Posterior vena cava (tissue), 2 donors: ENCODE measurements at places on chromosomes 7 and 10. TPM values are rescaled to one million over a fixed set of nuclear protein-coding genes. Genes with fewer than 3 reads are reported as not detected.

GRCh38 chr10:114002422-114002821, 41.2 kb upstream of the ADRB1 start:
- no peak for DNase-seq

AMZ1 gene
- total RNA-seq: 1.1 TPM

LRRD1 gene
- 0.14 TPM for total RNA-seq

TBATA gene
- not detected for total RNA-seq

DNA sequence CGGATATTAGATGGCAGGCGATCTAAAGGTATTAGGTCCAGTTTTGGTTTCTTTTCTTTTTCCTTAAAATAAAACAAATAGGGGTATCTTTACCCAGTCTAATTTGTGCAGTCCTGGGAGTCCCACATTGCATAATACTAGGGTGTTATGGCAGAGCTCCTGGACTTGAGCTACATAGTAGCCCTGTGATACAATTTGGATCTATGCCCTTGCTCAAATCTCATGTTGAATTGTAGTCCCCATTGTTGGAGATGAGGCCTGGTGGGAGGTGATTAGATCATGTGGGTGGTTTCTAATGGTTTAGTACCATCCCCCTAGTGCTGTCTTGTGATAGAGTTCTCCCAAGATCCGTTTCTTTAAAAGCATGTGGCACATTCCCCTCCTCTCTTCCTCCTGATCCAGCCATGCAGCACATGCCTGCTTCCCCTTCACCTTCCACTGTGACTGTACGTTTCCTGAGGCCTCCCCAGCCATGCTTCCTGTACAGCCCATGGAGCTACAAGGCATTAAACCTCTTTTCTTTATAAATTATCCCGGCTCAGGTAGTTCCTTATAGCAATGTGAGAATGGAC, 141.9 kb downstream of the RPS24 start:
- no peak for DNase-seq
